ENCODE measurements at places on chromosomes 3 and 15. TPM values are rescaled to one million over a fixed set of nuclear protein-coding genes. Genes with fewer than 3 reads are reported as not detected.

Gene POPDC2
- polyA plus RNA-seq, result 2.7 TPM

Gene P2RY14
- polyA plus RNA-seq, result 8.6 TPM

Gene SCN11A
- not detected for polyA plus RNA-seq

Gene IMPG2
- polyA plus RNA-seq, result 0.05 TPM

Gene RARB
- polyA plus RNA-seq, result 2.9 TPM

Gene C3orf20
- not detected for polyA plus RNA-seq

Gene SMCO1
- polyA plus RNA-seq, result not detected

Gene PIK3R4
- polyA plus RNA-seq, result 13.6 TPM

Gene TMEM207
- not detected for polyA plus RNA-seq
